CD8-positive, alpha-beta T cell (primary cell): ENCODE measurements at places on chromosomes 5 and 9.
A peak's percentile ranks its signal among the peaks of the same experiment; 100 is the strongest.

DNA sequence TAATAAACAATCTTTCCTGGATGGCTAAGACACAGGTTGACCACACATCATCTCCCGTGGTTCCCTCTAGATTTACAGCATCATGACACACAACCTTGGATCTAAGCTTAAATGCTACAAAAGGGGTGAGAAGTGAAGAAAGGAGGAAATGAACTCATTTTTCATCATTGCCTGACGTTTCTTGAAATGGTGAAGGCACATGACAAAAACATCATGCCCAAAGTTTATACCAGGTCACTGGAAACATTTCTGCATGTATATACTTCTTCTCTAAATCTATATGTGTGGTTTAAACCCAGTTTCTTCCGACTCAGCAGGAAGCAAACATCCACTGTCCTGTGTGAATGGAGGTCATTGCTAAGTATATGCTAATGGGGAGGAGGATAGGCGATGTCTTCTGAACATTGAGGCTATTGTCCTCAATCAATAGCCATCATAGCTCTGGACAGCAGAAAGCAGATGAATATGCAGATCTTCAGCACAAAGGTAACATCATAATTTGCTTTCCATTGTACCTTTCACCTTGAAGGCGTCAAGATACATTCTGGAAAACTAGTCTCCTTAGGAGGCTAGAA, 137.4 kb downstream of the MED27 start:
- no peak for DNase-seq

GRCh38 chr9:129390541-129390940, 212.5 kb upstream of the IER5L start:
- no peak for DNase-seq

DNA sequence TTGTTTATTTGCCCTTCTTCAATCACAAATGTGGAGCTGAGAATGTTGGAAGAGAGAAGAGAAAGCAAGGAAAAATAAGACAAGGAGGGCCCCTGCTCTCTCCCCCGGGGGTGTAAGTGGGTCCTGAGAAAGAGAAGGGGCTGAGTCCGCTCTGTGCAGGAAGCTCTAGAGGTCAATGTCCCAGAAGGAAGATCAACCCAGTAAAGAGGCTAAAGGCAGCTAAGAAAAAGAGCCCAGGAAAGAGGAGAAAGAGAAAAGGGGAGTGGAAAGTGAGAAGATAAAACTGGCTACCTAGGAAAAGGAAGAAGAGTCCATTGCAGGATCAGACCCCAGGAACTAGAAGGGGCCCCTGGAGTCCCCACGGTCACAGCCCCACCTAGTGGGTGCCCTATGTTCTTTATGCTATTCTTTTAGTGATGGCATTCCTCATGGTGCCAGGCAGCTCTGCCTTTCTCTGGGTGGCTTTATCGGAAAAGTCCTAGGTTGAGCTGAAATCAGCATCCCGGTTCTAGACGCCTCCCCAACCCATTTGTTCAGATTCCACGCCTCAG, 583.4 kb downstream of the ACTL7B start:
- DNase-seq: no peak

- DNase-seq: no peak
Measured at GRCh38 chr5:111551161-111551560, 38.8 kb upstream of the STARD4 start.

- no peak for DNase-seq
Measured at GRCh38 chr9:880725-881124, 39.2 kb downstream of the DMRT1 start.

GRCh38 chr9:29319736-29320513, 1746.6 kb upstream of the C9orf72 start:
- DNase-seq: no peak

DNA sequence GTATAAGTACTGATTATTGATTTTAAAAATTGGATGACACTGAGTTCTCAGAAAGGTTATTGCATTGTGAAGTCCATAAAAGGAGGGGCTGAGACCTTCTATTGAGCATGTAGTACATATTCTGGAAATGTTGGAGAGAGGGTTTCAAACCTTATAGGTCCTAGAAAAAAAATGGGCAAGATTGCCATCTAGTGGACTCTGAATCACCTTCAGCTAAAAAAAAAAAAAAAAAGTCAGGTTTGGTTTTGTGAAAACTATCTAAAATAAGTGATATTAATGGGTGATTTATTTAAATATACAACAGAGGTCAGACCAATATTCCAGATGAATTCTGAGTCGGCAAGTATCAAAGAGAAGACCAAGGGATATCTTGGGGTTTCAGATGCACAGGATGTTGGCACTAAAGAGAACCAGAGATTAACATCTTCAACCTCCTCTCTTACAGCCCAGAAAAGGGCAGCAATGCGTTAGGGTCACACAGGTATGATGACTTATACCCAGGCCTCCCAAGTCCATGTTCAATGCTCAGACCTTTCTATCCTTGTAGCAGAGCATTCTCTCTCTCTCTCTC, 109.8 kb upstream of the NMUR2 start:
- no peak for DNase-seq

GRCh38 chr9:36158917-36159316, 10.3 kb upstream of the CCIN start:
- no peak for DNase-seq

DNA sequence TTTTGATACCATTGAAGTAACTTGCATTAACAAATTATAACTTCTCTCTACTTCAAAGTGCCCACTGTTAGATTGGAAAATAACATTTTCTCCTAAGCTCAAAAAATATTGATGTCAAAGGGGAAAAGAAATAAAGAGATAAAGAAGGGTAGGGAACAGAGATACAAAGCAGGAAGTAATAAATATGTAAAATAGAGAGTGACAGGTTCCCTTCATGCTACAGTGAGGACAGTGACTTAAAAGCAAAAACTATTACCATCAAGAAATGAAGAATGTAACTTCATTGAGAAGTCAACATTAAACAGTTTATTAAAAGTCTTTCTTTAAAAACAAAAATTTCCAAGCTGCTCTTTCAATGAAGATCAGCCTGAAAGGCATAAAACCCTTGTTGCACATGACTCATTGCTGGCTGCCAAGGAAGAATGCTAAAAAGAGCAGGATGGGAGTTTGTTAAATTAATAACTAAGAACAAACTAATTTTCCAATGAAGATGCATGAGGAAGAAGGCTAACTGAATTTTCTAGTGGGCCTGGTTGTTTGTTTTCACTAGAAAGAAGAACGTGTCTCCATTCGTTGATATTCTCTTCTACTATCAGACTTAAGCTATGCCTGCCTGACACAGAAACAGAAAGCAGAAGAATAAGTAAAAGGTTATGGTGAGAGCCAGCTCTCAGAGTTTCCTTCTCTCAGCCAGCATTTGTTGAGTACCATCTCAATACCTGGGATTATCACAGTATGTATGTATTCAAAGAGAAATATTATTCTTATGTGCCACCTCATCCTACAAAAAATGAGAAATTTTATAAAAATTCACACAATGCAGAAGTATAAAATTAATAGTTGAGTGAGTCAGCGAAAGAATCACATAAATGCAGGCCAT, 197.8 kb upstream of the NREP start:
- DNase-seq: no peak

- no peak for DNase-seq
Measured at GRCh38 chr5:113520429-113520828, 6.9 kb downstream of the YTHDC2 start.

DNA sequence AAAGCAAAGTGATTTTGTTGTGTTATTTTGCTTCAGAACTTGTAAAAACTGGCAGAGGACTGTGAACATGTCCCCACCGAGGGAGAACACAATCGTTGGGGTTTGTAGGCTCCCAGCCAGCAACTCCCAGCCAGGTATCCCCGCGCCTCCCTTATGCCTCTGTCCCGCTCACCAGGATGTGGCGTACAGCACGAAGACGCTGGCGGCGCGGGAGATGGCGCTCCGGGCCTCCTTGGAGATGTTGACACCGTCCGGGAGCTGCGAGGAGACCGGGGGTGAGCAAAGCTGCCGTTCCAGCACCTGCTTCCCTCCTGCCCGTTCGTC, 630 bp downstream of the POLE3 start:
- no peak for DNase-seq

GRCh38 chr9:88978034-88978433, 13.2 kb upstream of the S1PR3 start:
- DNase-seq: no peak

GRCh38 chr5:118439831-118440230, 548.5 kb downstream of the DTWD2 start:
- no peak for DNase-seq

DNA sequence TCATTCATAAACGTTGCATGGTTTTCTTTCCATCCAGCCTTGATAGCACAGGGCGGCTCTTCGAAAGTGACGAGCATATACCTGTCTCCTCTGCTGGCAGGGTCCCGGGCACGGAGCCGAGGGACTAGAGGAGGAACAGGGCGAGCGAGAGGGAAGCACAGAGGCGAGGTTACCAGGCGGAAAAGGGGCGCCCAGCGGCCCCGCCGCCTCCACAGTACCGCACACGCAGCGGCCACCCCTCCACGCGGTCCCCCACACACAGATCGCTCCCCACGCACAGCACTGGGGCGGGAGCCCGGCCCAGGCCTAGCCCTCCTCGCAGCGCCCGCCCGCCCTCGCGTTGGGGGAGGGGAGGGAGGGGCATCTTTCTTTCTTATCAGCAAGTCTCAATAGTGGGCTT, 296.6 kb upstream of the DAB2 start:
- no peak for DNase-seq

DNA sequence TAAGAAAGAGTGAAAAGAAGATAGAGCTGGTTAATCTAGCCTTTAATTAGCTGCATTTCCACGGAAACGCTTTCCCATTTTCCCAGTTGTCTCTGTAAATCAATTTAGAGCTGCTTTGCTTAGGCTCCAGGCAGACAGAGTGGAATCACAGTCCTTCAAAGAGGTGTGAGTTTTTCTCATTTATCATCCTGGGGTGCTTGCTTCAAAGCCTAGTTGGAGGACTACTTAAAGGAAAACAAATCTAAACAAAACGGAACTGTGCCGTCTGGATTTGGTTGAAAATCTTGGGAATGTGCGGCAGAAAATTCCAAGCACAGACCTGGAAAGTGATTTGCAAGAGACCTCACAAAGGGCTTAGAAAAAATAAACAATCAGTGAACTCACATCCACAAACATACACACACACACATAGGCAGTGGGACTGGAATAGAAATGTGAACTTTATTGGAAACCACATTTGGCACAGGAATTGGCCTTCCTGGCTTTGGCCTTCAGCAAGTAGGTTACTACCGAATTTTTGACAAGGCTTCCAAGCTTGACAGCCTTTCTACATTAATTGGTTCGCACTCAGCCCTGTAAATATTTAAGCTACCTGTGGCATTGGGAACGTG, 235.2 kb upstream of the SLC24A2 start:
- DNase-seq: no peak

DNA sequence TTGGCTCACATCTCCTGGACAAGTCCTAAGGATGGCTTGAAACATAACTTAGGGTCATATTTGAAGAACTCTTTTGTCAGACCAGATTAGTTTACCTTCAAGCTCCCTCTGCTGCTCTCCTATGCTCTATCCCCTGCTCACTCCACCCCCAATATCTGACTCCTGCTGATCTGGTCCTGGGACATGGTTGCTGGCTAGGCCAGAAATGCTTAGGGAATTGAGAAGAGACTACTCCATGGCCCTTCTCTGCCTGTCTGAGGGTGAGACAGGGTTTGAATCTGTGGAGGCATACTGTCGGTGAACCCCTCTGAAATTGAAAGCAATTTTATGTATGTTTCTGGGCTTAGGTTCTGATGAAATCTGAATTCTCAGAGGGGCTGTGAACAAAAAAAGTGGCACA, 3.3 kb downstream of the OTULIN start:
- no peak for DNase-seq

DNA sequence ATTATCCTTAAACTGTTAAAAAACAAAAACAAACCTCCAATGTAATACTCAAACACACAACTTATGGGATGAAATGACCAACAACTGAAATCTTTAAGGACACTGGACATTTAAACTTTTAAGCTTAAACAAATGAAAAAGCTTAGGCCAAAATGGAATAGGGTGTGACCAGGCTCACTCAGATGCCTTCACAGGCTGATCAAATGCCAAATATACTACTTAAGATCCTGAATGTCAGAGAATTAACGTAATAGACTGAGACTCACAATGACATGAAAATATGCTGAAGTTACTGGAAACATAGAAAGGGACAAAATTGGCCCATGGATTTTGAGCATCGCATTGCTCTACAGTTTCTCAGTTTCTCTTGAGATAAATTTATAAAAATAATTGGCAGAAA, 286.8 kb downstream of the ADAMTS6 start:
- DNase-seq: no peak

DNA sequence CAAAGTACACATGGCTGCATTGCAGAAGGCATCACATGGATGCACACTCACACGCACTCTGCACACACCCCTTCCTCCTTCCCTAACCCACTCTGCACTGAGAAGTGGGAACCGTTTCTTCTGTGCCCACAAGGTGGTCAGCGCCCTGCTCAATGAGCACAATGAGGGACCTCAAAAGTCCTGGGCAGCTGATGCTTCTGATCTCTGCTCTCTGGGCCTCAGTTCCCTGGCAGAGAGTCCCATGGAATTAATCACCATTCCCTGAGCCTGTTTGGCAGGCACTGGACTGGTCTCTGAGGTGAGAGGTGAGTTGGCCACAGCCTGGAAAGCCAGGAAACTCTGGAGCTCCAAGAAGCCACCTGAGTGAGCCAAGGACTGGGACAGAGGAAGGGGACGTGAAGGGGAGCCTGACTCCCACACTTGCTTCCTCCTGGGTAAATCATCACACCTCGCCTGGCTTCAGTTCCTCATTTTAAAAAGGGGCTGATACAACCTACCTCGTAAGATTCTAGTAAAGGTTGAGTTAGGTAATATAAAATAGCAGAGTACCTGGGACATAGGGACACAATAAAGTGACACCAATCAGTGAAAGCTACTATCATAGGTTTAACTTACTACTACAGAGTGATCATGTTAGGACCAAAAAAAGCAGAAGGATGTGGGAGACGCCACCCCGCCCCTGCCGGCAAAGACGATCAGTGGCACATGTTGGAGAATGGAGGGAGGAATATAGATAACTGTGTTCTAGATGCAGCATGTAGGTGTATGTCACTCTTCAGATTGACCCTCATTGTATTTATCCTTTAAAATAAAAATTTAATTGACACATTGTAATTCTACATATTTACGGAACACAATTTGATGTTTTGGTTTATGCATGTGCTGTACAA, 21.1 kb upstream of the IGFBPL1 start:
- DNase-seq: no peak

DNA sequence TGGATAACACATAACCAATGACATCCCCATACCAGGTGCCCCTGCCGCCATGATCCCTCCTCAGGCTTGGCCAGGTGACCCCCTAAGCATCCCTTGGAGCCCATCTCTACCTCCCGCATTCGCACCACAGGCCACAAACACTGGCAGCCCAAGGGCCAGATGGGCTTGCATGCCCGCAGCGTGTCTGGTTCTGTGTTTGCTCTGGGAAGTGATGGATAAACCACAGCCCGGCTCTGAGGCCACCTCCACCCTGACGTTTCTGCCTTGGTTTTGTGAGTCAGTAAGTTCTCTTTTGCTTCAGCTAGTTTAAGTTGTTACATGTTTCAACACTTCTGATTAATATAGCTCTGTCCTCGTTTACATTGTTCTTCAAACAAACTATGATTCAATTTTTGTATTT, 172.4 kb upstream of the PHYKPL start:
- no peak for DNase-seq

- no peak for DNase-seq
Measured at GRCh38 chr9:13266167-13266566, 13.3 kb downstream of the MPDZ start.

- peak; percentile 80 for DNase-seq
Measured at GRCh38 chr9:131310833-131311554, 21.5 kb downstream of the PLPP7 start.
